Smooth muscle cell of the brain vasculature (primary cell): ENCODE measurements at places on chromosomes 6 and 20.

GRCh38 chr6:8219352-8219943, 117.1 kb upstream of the EEF1E1 start:
- peak; percentile 37 for DNase-seq

DNA sequence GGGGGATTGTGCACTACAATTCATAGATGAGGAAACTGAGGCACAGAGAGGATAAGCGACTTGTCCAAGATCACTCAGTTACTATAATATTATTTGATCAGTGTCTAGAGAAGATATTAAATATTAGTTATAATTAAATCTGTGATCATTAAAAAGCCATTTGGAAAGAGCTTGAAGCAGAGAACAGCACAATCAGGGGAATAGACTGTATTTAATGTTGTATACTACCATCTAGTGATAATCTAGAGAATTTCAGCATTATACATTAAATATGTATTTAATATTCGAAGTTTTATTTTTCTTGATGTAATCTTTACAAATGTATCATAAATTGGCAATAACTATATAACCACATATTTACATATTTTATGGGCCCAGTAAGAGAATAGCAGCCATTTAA, 20.1 kb upstream of the MTCL3 start:
- no peak for DNase-seq

- DNase-seq: no peak
These were observed 453.0 kb downstream of the LMBRD1 start for GRCh38 chr6:69343851-69344250.

DNA sequence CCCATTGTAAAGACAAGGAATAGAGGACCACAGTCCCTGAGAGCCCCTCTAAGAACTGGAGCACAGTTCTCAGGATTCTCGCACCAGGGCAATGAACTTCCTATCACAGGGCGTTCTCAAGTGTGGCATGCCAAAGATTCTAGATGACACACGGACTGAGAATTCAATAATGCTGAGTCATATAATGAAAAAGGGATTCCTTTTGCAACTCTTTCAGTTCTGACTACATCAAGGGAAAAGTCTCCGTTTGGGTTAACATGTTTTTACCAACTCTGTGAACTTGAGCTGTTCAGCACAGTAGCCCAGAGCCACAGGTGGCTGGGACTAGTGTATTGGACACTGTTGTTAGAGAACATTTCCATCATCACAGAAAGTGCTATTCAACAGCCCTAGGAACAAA, 3.4 kb downstream of the MED20 start:
- DNase-seq: no peak

- DNase-seq: no peak
These were observed 114.4 kb downstream of the PDSS2 start for GRCh38 chr6:107344981-107345380.

DNA sequence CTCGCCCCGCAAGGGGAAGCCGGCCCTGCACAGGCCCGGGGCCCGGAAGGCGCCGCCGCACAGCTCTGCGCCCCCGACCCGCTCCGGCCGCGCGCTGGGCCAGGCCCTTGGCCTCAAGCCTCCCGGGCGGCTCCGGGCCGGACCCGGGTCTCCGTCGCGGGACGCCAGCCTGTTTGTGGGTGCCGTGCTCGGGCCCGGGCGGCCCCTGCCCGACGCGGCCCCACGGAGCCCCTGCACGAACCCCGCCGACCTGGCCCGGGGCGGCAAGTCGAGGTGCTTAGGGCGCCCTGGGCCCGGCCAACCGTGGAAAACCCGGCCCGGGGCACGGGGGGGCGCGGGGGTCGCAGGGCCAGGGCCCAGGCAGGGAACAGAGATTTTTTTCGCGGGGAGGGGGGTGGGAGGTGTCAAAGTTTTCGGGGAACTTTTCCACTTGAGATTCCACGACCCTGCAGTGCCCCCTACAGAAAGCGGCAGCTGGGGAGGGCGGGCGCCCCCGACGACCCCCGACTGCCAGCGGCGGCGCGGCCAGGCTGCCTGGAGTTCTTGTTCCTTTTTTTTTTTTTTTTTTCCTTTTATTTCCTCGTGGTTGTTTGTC, 805 bp upstream of the STX16 start:
- no peak for DNase-seq

GRCh38 chr20:12057778-12058177, 140.1 kb downstream of the BTBD3 start:
- DNase-seq: no peak

DNA sequence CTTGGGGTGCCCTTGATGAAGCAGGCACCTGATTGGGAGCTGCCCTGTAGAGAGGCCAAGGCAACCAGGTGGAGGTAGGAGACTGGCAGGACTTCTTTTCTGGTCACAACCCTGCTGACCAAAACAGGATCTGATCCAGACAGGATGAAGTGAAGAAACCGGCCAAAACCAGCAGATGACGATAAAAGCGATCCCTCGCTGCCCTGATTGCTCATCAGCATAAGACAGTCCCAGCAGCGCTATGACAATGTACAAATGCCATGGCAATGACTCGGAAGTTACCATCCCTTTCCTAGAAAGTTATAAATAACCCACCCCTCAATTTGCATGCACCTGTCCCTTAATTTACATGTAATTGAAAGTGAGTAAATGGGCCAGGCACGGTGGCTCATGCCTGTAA, 88.4 kb upstream of the PDE10A start:
- no peak for DNase-seq

DNA sequence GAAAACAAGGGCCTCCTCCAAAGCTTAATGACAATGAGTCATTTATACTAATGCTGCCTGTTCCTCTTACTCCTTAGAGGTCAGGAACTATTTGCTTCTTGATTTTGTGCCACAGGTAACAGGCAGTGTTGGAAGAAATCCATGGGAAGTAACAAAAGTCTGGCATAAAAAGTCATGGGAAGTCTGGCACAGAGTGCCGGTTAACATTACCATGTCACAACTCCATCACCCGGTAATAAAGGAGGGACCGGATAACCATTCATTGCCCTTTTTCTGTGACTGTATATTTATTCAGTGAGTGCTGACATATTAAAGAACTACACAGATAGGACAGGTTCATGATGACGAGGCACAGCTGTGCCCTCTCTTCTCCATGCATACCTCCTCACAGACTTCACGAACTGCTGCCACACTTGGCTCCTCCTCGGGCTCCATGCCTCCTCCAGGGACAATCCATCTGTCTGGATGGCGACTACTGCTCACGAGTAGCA, 50.9 kb downstream of the NUDT3 start:
- no peak for DNase-seq

GRCh38 chr20:62989201-62989601, 17.6 kb downstream of the BHLHE23 start:
- DNase-seq: no peak

- no peak for DNase-seq
These were observed 83.9 kb downstream of the ZDHHC14 start for GRCh38 chr6:157464653-157465535.

GRCh38 chr6:170147832-170148708, 142.8 kb downstream of the DLL1 start:
- no peak for DNase-seq

DNA sequence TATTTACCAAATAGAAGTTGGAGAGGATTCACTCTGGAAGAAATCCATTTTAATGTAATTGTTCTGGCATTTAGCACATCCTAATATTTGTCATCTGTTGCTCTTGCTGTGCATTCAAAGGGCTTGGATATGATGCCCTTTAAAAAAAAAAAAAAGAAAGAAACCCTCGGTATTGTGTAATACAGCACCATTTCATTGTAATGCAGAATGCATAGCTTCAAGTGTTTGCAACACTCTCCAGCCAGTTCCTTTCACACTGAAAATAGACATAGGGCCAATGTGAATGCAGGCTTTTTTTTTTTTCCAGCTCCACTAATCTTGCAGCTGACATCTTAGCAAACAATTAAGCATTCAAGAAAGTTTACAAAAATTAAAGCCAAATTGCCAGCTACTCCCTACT, 197.4 kb upstream of the POU3F2 start:
- no peak for DNase-seq

GRCh38 chr20:47950124-47950912, 165.0 kb upstream of the SULF2 start:
- no peak for DNase-seq

DNA sequence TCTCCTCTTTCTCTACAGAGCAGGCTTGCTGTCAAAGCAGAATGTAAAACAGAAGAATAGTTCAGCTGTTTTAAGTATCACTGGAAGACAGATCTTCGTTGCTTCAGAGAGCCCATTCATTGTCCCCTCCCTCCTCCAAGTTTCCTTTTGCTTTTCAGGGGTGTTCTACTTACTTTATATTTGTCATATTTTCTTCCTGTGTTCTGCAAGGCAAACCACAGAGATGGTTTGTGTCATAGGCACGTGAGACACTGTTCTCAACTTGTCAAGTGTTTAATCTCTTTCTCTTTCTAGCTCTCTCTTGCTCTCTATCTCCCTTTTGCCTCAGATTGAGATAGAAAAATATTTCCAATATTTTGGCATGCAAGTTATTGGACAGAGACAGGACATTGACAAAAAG, 228.9 kb upstream of the DEFB112 start:
- DNase-seq: no peak

DNA sequence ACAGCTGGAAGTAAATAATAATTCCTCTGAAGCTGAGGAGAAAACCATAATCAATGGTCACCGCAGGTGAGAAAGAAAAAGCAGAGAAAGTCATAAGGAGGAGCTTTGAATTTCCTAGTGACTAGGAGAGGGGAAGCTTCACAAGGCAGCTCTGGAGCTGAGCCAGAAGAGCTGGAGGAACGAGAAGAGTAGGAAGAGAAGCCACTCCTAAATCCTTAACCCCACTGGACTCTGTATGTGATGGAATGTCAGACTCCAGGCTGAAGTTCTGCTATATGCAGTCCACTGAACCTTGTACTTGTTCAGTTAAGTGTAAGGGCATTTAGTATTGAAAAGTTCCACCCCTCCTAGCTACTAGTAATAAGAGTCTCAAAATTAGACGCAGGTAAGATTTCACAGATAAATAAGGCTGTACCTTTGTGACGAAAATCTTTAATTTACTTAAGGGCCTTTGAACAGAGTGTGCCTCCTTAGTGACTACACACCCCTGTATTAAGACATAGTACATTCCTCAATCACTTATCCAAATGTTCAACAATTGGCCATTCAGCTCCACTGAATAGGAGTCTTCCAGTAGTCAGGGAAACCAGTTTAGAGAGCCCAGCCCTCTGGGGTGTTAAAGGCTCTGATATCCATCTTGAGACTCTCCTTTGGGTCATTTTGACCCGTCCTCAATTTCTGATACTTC, 71.4 kb upstream of the UFL1 start:
- DNase-seq: no peak
